ENCODE measurements at places on chromosomes 16 and 17. TPM values are rescaled to one million over a fixed set of nuclear protein-coding genes. Genes with fewer than 3 reads are reported as not detected.

ZNF263 gene
- polyA plus RNA-seq = 48.8 TPM

SPNS3 gene
- polyA plus RNA-seq = 0.70 TPM

PRAC2 gene
- polyA plus RNA-seq = not detected

CIBAR2 gene
- polyA plus RNA-seq = 2.2 TPM

CDH3 gene
- polyA plus RNA-seq = 39.6 TPM

DNA sequence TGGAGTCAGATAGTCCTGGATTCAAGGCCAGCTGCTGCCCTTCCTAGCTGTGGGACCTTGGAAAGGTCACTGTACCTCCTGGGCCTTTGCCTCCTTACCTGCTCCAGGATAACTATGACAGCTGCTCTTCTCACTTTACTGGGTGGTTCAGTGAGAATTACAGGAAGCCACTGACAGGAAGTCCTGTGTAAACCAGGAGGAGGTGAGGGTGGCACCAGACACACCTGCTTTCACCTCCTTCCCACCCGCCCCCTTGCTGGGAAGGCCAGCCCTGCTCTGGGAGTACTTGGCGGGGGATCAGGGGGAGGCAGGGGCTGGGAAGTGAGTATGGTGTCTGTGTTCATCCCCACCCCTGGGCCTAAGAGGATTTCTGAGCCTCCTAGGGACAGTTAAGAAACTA, 42.6 kb downstream of the CPNE2 start:
- H3K36me3 ChIP-seq = no peaks in the 10 kb centered on the region
- no peaks in the 10 kb centered on the region for H3K4me1 ChIP-seq
- peak overlapping the region; percentile 68 for H3K27ac ChIP-seq
- H3K4me3 ChIP-seq = no peak overlapping the region
- peak; percentile 50 for DNase-seq
- H3K27me3 ChIP-seq = no peaks in the 10 kb centered on the region

DNA sequence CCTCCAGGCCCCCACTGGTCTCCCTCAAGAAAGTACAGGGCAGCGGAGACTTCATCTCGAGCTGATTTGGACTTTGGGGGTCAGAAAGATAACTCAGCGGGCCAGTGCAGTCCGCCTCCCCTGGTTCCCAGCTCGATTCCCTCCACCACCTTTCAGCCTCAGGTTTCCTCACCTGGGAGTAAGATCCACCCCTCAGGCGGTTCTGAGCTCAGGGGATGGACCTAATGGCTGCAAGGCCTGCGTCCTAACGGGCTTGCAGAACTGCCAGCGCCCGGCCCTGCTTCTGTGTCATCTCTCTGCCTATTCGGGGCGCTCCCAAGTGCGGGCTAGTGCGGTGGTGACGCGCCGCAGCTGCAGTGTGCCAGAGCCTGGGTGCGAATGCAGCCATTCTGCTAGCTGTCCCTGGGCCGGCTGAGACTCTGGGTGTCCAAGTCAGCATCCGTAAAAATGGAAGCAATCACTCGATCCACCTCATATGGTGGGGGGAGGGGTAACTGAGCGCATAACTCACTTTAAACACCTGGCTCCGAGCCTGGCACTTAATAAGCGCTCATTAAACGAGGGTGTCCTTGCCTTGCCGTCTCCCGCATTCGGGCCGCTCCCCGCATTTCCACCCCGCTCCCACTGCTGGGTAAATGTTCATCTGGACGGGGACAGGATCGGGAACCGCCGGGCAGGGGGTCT, 129.6 kb upstream of the LHX1 start:
- no peaks in the 10 kb centered on the region for H3K4me1 ChIP-seq
- no peaks in the 10 kb centered on the region for H3K36me3 ChIP-seq
- H3K27ac ChIP-seq = no peak overlapping the region
- H3K27me3 ChIP-seq = peaks cover 32% of the 10 kb centered on the region
- no peak for DNase-seq
- no peak overlapping the region for H3K4me3 ChIP-seq

DNA sequence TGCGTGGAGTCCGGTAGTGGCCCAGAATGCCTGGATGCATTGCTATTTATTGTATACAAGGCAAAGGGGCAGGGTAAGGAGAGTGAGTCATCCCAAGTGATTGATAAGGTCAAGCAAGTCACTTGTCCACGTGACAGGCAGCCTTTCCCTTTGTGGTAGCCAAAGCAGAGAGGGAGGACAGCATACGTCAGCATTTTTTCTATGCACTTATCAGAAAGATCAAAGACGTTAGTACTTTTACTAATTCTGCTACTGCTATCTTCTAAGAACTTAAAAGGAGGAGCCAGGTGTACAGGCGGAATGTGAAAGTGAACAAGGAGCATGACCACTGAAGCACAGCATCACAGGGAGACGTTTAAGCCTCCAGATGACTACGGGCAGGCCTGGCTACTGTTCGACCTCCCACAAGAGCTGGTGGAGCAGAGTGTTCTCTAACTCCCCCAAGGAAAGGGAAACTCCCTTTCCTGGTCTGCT, 47.9 kb upstream of the ARL4D start:
- no peak for DNase-seq
- no peak overlapping the region for H3K4me3 ChIP-seq
- no peaks in the 10 kb centered on the region for H3K4me1 ChIP-seq

DNA sequence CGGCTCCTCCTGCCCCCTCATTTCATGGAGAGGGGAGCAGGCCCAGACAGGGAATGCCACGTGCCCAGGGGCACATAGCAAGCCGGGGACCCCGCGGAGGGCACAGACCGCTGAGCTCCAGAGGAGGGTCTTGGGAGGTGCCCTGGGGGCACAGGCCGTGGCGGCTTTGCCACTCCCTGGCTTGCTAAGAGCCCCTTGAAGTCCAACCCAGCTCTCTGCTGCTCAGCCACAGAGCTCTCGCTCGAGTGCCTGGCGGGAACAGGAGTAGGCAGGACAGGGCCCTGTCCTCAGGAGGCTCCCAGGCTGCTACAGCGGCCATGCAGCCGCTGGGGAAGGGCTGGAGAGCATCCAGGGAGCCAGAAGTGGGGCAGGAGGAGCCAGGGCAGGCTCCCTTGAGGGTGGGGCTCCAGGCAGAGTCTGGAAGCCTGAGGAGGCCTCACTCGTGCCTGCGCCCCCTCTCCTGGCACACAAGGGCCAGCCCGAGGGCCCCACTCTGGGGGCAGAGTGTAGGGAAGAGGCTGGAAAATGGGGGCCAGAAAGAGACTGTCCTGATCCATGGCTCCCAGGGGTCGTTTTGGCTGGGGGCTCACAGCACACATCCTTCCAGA, 4.4 kb upstream of the RAB26 start:
- H3K4me1 ChIP-seq = peaks cover 10% of the 10 kb centered on the region
- H3K27ac ChIP-seq = no peak overlapping the region
- H3K27me3 ChIP-seq = no peaks in the 10 kb centered on the region
- H3K36me3 ChIP-seq = no peaks in the 10 kb centered on the region

DNA sequence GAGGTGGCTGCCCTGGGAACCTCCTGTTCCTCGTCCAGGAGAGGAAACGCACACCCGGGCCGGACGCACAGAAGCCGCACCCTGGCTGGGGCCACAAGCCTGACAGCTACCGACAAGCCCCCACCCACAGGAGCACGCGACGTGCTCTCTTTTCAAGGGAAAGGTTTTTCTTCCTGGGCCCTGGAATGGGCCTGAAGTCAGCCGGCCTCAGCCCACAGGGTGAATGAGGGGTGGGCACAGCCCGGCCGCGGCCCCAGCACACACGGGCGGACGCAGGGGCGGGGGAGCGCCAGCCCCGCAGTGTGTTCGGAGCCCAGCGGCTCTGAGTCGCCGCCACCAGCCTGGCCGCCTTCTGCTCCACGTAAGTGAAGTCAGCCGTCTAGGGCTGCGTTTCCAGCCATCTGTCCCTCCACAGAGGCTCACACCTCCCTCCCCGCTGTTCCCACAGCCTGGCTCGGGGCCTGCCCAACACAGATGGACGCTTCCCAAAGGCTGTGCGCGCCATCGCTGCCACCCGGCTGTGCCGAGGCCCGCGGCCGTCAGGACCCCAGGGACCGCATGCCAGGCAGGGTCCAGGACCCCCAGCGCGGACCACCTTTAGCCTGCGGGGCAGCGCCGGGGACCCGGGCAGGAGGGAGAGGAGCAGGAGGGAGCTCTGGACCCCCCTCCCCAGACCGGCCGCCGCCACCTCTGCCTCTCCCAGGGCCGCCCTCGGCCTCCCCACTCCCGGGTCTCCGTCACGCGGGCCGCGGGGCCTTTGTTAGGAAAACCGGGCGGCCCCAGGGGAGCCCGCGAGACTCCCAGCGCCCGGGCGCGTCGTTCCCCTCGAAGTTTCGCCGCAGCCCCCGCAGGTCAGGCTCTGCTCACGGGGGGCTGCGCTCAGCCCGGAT, 36.8 kb downstream of the CBFA2T3 start:
- peak overlapping the region; percentile 51 for H3K4me3 ChIP-seq
- no peak for DNase-seq
- peaks cover 69% of the 10 kb centered on the region for H3K4me1 ChIP-seq
- peaks cover 24% of the 10 kb centered on the region for H3K27me3 ChIP-seq
- H3K36me3 ChIP-seq = no peaks in the 10 kb centered on the region

- H3K4me3 ChIP-seq = no peak overlapping the region
- H3K27me3 ChIP-seq = no peaks in the 10 kb centered on the region
- H3K27ac ChIP-seq = no peak overlapping the region
Measured at GRCh38 chr17:70370816-70371215, 201.5 kb downstream of the KCNJ2 start.

DNA sequence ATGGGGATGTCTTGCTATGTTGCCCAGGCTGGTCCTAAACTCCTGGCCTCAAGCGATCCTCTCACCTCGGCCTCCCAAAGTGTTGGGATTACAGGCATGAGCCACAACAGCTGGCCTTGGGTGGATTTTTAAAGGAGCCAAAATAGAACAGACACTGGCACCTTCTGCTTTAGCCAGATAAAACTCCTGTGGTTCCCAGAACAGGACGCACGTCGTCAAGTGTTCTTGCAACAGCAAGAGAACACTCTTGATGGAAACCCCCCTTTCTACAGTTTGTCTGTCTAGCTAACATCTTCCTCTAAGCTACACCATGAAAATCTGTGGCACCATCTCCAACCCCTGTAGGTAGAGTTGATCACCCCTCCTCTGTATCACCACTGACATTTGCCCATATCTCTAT, 122.6 kb downstream of the NPIPB5 start:
- peaks cover 27% of the 10 kb centered on the region for H3K27me3 ChIP-seq
- H3K36me3 ChIP-seq = no peaks in the 10 kb centered on the region
- no peaks in the 10 kb centered on the region for H3K4me1 ChIP-seq
- no peak overlapping the region for H3K4me3 ChIP-seq
- DNase-seq = no peak

GRCh38 chr17:17913695-17914332, 58.4 kb downstream of the TOM1L2 start:
- H3K27ac ChIP-seq = peak overlapping the region; percentile 8
- H3K36me3 ChIP-seq = no peaks in the 10 kb centered on the region
- peak; percentile 80 for DNase-seq
- peaks cover 15% of the 10 kb centered on the region for H3K4me1 ChIP-seq

Measured in left lung (tissue), 14 donors.